Peyer's patch (tissue), 4 donors: ENCODE measurements at places on chromosomes 3 and 15.

DNA sequence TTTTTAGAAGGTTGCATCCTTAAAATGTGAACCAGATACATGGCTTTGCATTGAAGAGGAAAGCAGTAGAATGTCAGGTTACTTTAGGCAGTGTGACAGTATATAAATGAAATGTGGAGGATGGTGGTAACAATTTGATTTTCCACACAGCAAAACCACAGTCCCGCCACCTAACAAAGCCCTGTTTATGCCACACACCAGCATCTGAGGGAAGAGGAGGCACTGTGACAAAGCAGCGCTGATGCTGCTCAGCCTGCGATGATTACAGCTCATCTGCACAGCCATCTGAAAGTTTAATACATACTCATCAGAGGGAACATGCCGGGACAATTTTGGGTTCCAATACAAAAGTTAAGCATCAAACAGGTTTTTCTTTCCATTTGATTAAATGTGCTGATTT lies 8.9 kb downstream of the RNF7 start:
- DNase-seq = no peak

DNA sequence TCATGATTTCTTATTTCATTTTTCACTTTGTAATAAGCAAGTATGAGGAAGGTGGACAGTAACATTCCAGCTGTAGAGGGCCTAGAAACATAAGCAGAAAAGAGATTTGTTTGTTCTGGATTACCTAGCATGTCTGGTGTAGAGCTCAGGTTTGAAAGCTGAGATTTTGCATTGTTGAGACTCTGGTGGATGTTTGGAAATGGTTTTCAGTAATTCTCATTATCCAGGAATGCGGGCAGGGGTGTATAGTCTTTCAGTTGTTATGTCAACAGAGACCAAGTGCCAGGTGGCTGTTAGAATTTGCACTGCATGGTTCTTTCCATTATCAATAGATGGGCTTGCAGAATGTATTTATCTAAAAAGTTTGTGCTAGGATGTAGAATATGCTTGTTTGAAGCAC lies 10.9 kb downstream of the GPD1L start:
- DNase-seq = no peak

DNA sequence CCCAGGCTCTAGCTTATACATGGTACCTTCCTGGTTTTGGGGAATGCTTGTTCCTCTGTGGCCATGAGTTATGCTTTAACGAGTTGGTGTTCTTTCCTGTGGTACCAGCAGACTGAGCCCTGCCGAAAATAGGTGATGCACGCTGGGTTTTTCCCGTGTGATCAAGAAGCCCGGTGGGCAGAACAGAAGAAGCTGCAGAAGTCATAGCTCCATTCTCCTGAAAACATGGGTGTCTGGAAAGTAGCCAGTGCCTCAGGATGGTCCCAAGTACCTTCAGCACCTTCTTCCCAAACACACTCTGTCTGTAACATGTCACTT lies 25.2 kb downstream of the MAPKBP1 start:
- DNase-seq = no peak

DNA sequence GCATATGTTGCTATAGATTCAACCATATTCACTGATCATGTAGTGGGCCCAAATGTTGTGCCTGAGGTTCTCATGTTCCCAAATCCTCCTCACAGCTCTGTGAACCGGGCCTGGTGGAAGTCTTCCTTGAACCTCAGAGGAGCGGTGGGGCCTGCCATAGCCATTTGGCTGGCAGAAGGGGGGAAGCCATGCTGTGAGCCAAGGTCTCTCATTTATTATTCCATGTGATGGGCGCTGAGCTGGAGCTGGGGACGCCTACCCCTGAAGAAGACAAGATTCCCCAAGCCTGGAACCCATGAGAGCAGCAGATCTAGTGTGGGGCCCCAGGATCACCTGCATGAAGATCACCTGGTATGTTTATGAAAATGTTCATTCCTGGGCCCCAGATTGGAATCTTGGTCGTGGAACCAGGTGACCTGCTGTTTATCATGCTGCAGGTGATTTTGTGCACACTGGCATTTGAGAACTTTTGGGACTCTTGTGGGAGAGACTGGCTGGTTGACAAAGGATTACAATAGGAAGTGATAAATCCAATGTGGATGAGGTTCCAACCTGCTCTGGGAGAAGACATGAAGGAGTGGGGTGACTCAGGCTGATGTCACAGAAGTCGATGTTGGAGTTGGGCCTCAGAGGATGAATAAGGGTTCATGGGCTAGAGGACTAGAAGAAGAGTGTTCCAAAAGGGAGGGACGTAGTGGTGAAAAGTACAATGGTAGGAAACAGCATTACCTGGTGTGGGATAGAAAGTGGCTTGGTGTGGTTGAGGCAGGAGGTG lies 102.1 kb downstream of the ASB7 start:
- peak; percentile 13 for DNase-seq

DNA sequence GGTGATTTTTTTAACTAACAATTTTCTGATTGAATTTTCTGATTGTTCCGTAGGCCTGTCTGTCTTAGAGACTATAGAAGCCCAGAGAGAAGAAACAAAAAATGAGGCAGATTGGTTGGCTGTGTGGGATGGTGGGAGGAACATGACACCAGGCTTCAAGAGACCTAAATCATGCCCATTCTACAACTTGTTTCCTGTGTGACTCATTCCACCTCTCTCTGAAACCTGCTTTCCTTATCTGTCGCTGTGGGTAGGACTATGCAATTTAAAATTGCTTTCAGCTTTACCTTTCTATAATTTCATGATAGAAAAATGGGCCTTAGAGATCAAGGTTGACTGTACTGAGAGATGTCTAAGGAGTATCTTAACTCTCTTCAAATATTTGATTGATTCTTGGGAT lies 44.5 kb downstream of the OXNAD1 start:
- no peak for DNase-seq

GRCh38 chr3:177410730-177411129 lies 213.4 kb upstream of the TBL1XR1 start:
- DNase-seq = no peak

- no peak for DNase-seq
Observed at GRCh38 chr3:17972030-17972429, 229.6 kb upstream of the TBC1D5 start.

DNA sequence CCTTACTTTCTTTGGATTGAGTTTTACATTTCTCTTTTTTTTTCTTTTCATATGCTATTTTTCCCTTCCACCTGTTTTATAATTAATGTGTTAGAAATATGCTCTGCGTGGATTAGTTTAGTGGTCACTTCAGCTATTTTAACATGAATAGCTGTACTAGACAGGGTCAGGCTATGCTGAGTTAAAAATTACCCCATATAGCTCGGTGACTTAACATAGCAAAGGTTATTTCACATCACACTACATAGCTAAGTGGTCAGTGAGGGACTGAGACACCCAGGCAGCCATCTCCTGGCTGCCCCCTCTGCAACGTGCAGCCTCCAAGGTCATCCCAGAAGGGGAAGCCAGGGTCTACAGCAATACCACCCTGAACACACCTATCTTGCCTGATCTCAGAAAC lies 46.9 kb upstream of the KIF23 start:
- no peak for DNase-seq

GRCh38 chr15:64029633-64030032 lies 16.7 kb downstream of the DAPK2 start:
- DNase-seq = peak; percentile 50

DNA sequence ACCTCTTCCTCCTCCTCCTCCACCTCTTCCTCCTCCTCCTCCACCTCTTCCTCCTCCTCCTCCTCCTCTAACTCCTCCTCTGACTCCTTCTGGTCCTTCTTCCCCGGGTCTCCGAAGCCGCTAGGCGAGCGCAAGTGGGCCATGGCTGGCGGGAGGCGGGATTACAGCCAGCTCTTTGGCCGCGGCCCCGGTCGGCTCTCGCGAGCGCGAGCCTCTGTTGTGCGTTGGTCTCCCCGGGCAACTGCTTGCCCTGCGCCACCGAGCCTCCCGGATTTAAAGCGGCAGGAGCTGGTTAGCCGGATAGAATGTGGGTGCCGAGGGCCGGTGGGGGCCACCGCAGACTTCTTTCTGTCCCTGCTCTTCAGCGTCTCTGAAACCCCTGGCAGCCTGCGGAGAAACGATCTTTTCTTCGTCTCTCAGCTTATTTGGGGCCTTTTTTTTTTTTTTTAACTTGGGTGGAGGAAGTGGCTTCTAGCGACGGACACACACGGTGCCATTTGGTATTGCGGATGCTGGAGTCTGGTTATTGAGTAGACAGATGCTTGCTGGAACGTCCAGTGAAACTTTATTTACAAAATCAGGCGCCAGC lies at the start of gene ERICH6:
Gene ERICH6, minus strand, starts transcription at position 165 of the 589 bp plus-strand sequence. Its CDS starts 22 bp downstream, at position 143.
- peak; percentile 92 for DNase-seq

DNA sequence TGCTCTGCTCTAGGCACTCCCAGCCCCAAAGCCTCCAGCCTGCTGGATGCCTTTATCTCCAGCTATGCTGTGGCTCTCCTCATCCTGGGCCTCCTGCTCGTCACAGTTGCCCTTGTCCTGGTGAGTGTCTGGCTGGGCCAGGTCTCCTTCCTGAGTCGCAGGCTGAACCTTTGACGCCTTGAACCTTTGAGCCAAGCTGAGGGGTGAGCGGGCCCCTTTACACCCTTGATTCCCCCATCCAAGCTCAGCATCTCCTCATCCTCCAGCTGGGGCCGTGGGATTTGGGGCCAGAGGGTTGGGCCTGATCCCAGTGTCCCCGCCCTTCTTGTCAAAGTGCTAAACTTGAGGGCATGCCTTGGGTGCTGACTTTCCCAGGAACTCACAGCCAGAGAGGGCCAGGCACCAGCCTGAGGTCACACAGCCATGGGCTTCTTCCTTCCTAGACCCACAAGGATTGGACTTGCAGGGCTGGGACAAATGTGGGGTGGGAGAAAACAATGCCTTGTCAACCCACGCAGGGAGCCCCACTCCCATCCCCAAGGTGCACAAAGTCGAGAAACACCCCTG lies 137.0 kb downstream of the TBC1D2B start:
- peak; percentile 48 for DNase-seq

- DNase-seq = no peak
Observed at GRCh38 chr15:59550530-59550929, 61.1 kb upstream of the GCNT3 start.

DNA sequence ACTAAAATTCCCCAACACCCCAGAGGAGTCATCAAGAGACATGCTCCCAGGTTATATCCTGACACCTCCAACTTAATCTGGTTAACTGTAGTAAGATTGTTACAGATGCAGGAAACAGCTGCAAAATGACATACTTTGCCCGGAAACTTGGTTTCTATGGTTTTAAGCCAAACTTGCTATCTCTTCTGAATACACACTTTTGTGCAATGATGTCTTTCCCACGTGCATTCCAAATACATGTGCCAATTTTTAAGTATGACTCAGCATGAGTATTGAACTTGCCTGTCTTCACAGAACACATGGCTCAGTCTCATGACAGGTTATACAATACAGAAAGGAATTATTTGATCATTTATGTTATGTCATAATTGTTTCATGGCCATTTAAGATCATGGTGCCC lies 207.0 kb upstream of the DCBLD2 start:
- no peak for DNase-seq

- peak; percentile 31 for DNase-seq
Observed at GRCh38 chr15:63896336-63897115, 62.8 kb upstream of the HERC1 start.

DNA sequence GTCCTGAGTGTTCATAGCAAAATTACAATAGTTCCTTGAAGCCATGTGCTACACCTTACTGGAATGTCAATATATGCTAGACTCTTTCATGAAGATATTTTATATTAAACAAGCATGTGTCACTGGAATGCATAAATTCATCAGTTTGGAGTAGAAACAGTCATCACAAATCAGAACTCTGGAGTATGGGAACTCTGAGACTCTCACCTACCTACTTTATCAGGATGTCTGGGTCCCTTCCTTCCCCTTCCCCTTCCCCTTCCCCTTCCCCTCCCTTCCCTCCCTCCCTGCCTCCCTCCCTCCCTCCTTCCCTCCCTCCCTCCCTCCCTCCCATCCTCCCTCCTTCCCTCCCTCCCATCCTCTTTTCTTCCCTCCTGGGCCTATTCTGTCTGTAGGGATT lies 144.7 kb upstream of the PEX5L start:
- no peak for DNase-seq

- DNase-seq = no peak
Observed at GRCh38 chr3:189308608-189309007, 136.8 kb downstream of the TPRG1 start.

DNA sequence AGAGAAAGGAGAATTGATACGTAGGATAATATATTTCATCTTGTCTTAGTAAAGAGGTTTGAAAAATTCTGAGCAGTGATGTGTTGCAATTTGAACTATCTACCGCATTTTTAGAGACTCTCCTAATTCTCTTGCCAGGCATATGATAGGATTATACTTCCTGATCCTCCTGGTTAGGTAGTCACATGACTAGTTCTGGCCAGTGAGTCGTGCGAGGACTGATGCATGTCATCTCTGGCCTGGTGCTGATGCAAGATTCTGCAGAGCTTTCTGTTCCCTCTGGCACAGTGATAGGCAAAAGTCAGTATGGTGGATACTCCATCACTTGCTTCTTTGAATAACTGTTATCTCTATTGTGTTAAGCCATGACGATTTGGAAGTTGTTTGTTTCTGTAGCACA lies 277.6 kb upstream of the NAALADL2 start:
- no peak for DNase-seq
